Activated T-helper 1 cell treated with anti-CD3 and anti-CD28 coated beads, Interleukin-12 subunit alpha, Interleukin-12 subunit beta, Interleukin-2, Interleukin-4 antibody, amounts not matched to agents 30 ng/mL and 10 ng/mL and 1 ng/mL, durations not matched to agents 14 hours and 24 hours and 36 hours (primary cell): ENCODE measurements at places on chromosomes 1 and 21. TPM values are rescaled to one million over a fixed set of nuclear protein-coding genes. Genes with fewer than 3 reads are reported as not detected.

Gene TIAM1
- 119 and 127 TPM in 2 replicates for total RNA-seq

Gene TOR1AIP2
- 61.0 and 62.6 TPM in 2 replicates for total RNA-seq

Gene TTLL7
- total RNA-seq = 0.15 and 0.29 TPM in 2 replicates

Gene ILDR2
- 11.3 and 14.4 TPM in 2 replicates for total RNA-seq

Gene OXCT2
- 1.6 and 1.7 TPM in 2 replicates for total RNA-seq

Gene AMPD1
- 0.56 TPM in 1 of 2 replicates, not detected in the other for total RNA-seq

Gene NPHS2
- not detected in 2 replicates for total RNA-seq

Gene KIF21B
- total RNA-seq = 50.4 and 52.0 TPM in 2 replicates

Gene OR2T35
- not detected in 2 replicates for total RNA-seq

Gene GRHL3
- not detected in 2 replicates for total RNA-seq

Gene PRAMEF27
- not detected in 2 replicates for total RNA-seq

Gene OR2L2
- total RNA-seq = 0.07 and 0.08 TPM in 2 replicates

Gene RSRP1
- total RNA-seq = 123 and 129 TPM in 2 replicates

Gene HSPA6
- total RNA-seq = 0.59 and 0.99 TPM in 2 replicates

Gene OR2T2
- total RNA-seq = not detected in 2 replicates

Gene KRTAP19-1
- not detected in 2 replicates for total RNA-seq

Gene NR1I3
- not detected in 2 replicates for total RNA-seq

Gene TAS1R1
- total RNA-seq = not detected in 2 replicates

Gene PAPPA2
- 0.10 and 0.22 TPM in 2 replicates for total RNA-seq

Gene ARHGAP30
- total RNA-seq = 149 and 151 TPM in 2 replicates
